HAP-1 (cell line): ENCODE measurements at places on chromosomes 6 and 20.

GRCh38 chr6:4666886-4667513 is 109.2 kb upstream of the CDYL start:
- no peak for DNase-seq

- DNase-seq: peak; percentile 91
Observed at GRCh38 chr6:150865406-150866146, at the start of gene MTHFD1L. MTHFD1L (plus strand) TSS chr6:150865702; CDS start chr6:150865823, 121 bp downstream.

- no peak for DNase-seq
Observed at GRCh38 chr20:59771506-59772372, 161.7 kb downstream of the SYCP2 start.

- no peak for DNase-seq
Observed at GRCh38 chr20:57665589-57665971, 44.2 kb downstream of the PMEPA1 start.

GRCh38 chr20:49916146-49917002 is 1.0 kb upstream of the SPATA2 start:
- DNase-seq: no peak

DNA sequence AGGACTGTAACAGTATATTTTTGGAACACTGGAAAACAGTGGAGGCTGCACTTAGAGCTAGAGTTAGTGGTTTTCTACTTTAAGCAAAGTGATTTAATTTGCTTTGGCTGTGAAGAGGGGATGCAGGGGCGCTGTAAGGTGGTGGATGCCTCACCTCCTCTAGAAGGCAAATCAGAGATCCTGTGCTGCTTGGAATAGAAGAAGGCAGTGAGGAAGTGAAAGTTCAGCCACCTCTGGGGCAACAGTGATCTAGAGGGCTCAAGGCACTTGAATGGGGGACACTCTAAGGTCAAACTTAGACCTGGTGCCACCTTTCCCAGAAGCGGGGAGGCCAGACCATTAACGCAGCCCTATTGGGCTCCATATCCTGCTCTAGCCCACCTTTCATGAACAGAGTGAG is 19.0 kb upstream of the SNRPB2 start:
- no peak for DNase-seq

- no peak for DNase-seq
Observed at GRCh38 chr6:120320481-120321162, 971.1 kb upstream of the MAN1A1 start.

- no peak for DNase-seq
Observed at GRCh38 chr20:20465252-20465651, 97.3 kb downstream of the INSM1 start.
